ENCODE measurements at places on chromosomes 2 and 18.

- no peak for DNase-seq
Measured at GRCh38 chr18:58694720-58695468, 23.6 kb downstream of the MALT1 start.

DNA sequence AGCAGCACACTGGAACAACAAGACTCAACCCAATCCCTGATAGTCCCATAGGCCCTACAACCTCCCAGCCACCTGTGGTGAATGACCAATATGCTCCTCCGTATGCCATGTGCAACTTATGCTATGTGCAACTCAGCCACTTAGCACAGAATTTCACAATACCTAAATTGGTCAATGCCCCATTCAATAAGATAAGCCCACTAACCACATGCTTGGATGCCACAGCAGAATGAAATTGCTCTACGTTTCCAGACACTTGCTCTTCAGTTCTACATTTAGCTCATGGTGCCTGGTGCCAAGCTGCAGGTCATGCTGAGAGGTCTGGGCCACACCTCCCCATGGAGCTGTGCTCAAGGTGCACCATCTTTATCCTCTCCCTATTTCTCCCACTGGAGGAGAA, 159.8 kb downstream of the EN1 start:
- DNase-seq: no peak

GRCh38 chr2:23363268-23363667, 21.7 kb upstream of the KLHL29 start:
- no peak for DNase-seq

GRCh38 chr2:78506301-78506700, 519.2 kb upstream of the REG3G start:
- no peak for DNase-seq

- DNase-seq: no peak
Measured at GRCh38 chr2:85265304-85265703, 62.5 kb downstream of the TGOLN2 start.

DNA sequence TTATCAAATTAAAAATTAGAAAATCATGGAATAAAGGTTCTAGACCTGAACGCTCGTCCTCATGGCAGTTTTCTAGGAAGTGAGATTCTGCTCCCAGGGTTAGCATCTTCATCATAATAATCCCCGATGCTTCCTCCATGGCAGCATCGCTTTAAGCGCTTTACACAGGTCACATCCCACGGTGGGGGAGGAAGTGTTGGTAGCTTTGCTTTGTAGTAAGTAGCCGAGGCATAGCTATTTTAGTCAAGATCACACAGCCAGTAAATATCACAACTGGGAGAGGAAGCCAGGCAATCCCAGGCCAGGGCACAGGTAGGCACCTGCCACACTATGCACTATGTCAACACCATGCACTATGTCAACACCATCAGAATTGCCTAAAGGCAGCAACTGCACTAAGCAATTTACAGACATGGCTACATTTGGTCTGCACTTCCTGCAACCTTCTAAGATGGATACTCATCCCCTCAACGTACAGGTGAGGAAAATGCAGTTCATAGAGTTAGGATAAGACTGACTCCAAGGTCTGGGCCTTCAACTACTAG, 205.5 kb downstream of the FBXO15 start:
- DNase-seq: no peak

- no peak for DNase-seq
Measured at GRCh38 chr2:70962211-70962884, 16.1 kb upstream of the ANKRD53 start.

GRCh38 chr2:88451811-88452564, 505 bp downstream of the FOXI3 start:
- DNase-seq: no peak

DNA sequence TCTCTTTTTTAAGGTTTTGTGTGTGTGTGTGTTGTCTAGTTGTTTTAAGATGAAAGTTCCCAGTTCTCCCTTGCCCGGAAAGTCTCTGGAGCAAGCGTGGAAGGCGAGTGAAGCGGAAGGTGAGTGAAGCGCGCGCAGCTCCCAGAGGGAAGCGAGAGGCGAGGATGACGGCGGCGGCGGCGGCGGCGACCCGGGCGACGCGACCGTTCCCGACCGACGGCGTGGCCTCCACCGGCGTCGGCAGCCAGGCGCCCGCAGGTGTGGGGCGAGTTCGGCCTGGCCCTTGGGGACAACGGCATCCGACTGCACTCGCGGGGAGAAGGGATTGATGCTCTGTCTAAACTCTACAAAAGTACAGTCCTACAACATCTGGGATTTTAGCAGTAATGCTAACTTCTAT, 321.9 kb downstream of the CELF4 start:
- no peak for DNase-seq

DNA sequence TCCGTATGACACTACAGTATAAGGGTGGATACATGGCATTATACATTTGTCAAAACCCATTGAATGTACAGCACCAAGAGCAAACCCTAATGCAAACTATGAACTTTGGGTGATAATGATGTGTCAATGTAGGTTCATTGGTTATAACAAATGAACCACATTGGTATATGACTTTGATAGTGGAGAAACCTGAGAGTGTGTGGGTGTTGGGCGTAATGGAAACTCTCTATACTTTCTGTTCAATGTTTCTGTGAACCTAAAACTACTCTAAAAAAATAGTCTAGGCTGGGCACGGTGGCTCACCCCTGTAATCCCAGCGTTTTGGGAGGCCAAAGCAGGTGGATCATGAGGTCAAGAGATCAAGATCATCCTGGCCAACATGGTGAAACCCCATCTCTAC, 6.5 kb upstream of the ACTG2 start:
- no peak for DNase-seq

DNA sequence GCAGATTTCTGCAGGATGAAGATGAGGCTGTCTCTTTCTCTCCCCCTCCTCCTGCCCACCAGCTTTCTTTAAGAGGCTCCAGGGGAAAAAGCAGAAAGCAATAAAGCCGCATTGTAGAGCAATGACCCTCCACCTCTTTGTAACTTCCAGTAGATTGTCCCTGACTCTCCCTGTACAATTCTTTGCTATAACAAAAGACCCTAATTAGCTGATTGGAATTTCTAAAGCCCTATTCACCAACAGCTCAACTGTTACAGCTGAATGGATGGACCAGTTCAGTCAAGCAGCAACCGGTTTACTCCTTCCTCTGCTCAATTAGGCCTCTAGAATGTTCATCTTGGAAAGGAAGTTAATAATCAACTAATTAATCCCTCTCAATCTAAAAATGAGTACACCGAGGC, 301.0 kb downstream of the STK39 start:
- no peak for DNase-seq

- no peak for DNase-seq
Measured at GRCh38 chr2:66235428-66235827, 199.5 kb upstream of the MEIS1 start.

DNA sequence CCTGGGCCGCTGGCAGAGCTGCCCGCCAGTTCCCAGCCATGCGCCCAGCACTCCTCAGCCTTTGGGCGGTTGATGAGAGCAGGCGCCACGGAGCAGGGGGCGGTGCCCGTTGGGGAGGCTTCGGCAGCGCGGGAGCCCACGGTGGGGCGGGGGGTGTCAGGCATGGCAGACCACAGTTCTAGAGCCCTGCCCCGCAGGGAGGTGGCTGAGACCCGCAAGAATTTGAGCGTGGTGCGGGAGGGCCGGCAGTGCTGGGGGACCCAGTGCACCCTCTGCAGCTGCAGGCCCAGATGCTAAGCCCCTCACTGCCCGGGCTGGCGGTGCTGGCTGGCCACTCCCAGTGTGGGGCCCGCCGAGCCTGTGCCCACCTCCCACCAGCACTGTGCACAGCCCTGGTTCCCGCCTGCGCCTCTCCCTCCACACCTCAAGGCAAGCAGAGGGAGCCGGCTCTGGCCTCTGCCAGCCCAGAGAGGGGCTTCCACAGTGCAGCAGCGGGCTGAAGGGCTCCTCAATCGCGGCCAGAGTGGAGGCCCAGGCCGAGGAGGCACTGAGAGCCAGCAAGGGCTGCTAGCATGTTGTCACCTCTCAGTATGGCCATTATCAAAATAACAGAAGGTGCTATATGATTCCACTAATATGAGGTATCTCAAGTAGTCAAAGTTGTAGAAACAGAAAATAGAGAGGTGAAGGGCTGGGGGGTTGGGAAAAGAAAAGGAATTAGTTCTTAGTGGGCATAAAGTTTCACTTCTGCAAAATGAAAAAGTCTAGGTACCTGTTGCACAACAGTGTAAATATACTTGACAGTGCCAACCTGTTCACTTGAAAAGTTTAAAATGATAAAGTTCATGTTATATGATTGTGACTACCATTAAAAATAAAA, 72.3 kb downstream of the SH3YL1 start:
- DNase-seq: no peak

GRCh38 chr2:241609859-241610793, 26.8 kb downstream of the THAP4 start:
- DNase-seq: peak; percentile 86

- no peak for DNase-seq
Measured at GRCh38 chr18:79784071-79784913, 13.4 kb upstream of the KCNG2 start.

DNA sequence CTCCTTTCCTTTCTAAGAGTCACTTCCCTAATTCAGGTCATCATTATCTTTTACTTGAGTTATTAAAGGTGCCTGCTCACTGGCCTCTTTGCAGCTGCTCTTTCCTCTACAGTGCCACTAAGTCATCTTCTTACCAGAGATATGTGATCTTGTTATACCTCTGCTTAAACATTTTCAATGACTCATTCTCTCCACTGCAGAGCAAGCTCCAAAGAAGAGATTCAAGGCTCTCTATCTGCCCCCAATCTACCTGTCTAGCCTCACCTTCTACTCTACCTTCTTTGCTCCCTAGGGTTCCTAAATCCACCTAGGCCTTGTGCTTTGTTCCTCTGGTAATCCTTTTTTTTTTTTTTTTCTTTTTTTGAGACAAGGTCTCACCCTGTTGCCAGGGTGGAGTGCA, 3.1 kb downstream of the ARHGEF33 start:
- DNase-seq: no peak

DNA sequence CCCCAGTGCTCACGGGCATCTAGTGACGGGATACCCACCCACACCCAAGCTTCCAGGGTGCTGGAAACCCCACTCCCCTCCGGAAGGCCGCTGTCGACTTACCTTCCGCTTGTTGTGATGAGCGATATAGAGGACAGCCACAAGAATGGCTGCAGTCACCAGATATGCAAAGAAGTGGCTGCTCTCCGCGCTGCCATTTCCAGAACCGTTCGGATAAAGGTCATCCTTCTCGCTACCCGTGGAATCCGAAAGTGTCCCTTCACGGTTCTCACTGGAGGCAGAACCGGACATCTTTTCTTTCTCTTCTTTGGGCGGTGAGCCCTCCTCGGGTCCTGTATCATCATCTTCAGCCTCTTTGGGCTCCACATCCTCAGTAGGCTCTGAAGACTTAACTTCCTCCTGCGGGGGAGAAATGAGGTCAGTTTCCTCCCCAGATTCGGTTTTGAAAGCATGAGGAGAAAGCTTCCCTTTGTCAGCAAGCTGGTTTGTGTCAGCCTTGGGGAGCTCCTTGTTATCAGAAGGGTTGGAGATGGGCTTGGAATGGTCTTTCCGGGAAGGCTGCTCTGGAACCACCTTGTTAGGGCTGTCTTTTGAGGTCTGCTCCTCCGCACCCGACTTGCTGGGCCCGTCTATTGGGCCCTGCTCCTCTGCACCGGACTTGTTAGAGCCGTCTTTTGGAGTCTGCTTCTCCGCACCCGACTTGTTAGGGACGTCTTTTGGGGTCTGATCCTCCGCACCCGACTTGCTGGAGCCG, 1.2 kb downstream of the TGOLN2 start:
- no peak for DNase-seq

- DNase-seq: no peak
Measured at GRCh38 chr2:196200557-196200956, 29.2 kb upstream of the STK17B start.

DNA sequence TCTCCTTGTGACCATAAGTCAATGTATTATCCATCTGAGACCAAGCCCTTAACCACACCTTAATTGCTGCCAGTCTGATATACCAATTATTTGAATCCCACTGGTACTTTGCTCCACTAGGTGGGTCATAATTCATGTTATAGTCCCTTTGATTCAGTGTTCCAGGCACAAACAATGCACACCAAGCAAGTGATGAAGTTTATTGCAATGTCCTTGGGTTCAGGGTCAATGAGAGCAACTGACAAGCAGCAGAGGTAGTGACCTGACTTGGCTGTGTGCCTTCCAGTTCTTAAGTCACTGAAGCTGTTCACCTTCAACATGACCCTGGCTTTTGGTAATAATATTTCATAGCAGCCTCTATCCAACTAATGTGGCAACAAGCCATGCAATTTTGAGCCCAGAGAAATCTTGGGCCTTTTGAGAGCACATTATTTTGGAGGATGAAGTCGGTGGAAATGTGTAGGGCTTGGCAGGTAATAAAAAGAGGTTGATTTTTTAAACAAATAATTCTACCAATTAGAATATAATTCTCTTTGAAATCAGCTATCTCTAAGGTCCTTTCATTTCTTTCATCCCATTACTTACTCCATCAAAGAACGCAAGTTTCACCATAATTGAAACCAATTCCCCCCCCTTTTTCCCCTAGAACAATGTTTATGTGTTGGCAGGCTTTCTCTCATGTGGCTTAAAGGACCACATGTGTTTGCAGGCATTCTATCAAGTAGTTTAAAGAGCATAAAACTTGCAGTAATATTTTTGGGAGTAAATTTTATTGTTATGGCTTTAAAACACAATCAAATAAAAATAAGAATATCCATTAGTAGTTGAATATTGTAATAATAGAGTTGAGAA, 3.1 kb upstream of the CPO start:
- no peak for DNase-seq

DNA sequence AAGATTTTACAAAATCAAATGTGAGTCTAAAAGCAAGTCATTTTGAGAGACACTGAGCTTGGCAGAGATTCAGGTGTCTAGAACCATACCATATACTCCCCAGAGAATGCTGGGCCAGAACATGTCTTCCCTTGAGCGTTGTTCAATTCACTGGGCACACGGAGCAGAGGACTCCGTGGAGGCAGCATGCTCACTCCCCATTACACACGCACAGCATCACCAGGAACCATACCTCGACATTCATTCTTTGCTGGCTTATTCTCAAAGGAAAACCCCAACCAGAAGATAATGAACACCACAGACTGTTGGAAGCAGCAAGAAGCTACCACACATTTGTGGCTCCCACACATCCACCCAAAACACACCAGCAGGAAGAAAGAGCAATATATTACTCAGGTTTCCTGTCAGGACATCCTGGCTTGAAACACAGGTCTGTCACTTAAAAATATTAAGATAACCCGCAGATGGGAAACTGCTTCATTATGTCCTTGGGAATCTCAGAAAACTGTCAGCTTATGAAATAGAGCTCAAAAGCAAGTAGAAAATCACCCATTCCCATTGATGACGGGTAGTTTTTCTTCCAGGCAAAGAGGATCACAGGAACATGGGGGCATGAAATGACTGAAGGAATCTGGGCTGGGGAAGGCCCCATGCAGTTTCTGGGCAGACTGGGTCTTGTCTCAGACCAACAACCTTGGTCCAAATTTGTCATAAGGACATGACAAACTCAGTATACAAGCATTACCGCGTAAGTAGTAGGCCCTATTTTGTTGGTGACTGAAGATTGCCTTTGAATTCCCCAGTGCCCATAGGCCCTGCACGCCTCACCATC, 46.4 kb downstream of the PCBP1 start:
- DNase-seq: no peak

- no peak for DNase-seq
Measured at GRCh38 chr2:99862566-99862965, 279.8 kb downstream of the AFF3 start.

- no peak for DNase-seq
Measured at GRCh38 chr2:157839822-157840221, 36.3 kb downstream of the ACVR1 start.

All from activated T-helper 9 cell treated with anti-CD3 and anti-CD28 coated beads, Interleukin-2, amount 50 U/mL, for 16 hours (primary cell).